ENCODE measurements at places on chromosomes 13 and 19.

GRCh38 chr13:50236898-50237318 lies 221.7 kb downstream of the KCNRG start:
- DNase-seq = peak; percentile 5

GRCh38 chr13:75621147-75621546 lies 15.0 kb upstream of the LMO7 start:
- DNase-seq = no peak

DNA sequence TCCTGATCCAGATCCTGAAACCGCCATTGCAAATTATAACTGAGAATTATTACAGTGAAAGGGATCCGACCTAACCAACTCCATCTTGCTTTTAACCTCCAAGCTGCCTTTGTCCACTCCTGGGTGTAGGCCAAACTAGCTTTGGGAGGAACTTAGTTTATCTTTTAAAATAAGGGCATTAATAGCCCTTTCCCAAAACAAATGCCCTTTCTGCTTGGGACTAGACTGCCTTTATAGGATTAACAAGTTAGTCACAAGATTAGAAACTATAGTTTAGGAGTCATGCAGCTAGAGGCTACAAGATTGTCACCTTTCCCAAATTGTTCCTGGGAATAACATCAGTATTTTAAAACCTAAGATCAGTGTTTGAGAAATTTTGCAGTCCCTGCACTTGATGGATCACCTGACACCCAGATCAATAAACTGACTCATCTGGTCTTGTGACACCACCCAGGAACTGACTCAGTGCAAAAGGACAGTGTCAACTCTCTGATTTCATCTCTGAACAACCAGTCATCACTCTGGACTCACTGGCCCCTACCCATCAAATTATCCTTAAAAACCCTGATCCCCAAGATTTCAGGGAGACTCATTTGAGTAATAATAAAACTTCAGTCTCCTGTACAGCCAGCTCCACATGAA lies 4.1 kb upstream of the ZNF841 start:
- no peak for DNase-seq

- DNase-seq = no peak
Measured at GRCh38 chr13:33676045-33676989, 141.6 kb upstream of the RFC3 start.

GRCh38 chr13:84127597-84128128 lies 245.4 kb upstream of the SLITRK1 start:
- DNase-seq = no peak
